ENCODE measurements at places on chromosomes 3 and 15. TPM values are rescaled to one million over a fixed set of nuclear protein-coding genes. Genes with fewer than 3 reads are reported as not detected.
A peak's percentile ranks its signal among the peaks of the same experiment; 100 is the strongest.

GCNT3 gene
- polyA plus RNA-seq = 0.57 TPM

DNA sequence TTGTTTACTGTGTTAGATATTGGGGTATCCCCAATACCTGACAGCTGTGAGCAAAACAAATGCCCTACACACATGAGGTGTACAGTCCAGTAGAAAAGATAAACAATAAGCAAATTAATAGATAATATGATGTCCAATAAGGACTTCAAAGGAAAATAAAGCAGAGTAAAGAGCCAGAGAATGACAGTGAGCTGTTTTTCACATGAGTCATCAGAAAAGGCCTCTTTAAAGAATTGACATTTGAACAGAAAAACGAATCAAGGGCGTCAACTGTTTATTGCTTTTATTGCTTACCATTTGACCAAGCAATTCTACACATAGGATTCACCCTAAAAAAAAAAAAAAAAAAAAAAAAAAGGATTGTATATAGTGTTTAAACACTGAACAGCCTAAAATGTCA is 96.6 kb upstream of the FLNB start:
- no peak for DNase-seq

DNA sequence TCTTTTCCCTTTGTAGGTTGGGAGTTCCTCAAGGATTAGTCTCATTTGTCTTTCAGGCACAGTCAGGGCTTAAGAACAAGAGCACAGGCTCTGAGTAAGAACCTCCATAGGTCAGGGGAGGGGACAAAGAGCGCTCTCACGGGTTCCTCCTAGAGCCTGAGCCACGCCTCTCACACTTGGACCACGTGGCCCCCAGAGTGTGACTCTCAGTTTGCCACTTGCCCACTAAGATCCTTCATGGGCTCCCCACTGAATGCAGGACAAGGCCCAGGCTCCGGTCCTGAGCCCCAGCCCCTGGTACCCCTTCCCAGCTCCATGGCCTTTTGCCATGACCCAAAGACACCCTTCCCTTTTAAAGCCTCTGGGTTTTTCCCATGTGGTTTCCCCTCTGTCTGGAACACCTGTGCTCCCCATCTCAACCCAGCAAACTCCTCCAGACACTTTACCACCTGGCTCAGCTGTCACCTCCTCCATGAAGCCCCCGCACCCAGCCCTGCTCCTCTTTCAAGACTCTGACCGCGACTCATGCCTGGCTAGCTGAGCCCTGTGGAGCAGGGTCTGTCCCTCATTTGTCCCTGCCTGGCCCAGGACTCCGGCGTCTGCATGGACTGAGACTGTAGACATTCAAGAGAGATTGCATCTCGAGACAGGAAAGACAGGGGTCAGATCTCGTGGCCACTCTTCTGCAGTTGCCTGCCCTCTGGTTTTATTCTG is 32.7 kb downstream of the IQSEC1 start:
- DNase-seq = no peak

CKMT1B gene
- 0.08 TPM for polyA plus RNA-seq

DNA sequence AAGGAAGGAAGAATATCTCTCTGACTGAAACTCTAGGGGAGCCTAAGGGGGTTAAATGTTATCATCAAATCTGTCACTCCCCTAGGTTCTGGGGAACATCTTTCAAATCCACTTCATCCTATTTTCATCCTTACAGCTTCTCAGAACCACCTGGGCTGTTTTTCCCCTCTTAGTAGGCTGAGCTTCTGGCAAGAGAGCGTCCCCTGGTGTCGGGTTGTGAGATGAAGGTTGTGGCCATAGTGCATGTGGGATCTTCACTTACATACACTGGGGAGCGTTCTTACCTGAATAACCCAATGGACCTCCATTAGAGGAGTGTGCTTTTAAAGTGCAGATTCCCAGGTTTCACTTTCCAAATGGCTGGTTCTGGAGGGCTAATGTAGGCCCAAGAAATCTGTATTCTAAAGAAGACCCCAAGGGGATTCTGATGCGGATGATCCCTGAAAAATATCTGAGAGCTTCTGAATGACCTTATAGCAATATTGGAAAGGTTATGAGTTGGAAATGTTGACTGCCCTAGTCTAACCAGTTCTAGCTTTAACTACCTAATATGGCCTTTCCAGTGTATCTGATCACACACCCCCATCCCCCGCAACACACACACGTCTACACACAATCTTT is 663.7 kb downstream of the AGBL1 start:
- no peak for DNase-seq

- no peak for DNase-seq
Measured at GRCh38 chr15:40949756-40950207, 3.5 kb upstream of the CHAC1 start.

- no peak for DNase-seq
Measured at GRCh38 chr15:31285772-31286261, 40.8 kb upstream of the KLF13 start.

- peak; percentile 18 for DNase-seq
Measured at GRCh38 chr3:134709561-134710312, 58.9 kb upstream of the KY start.

- no peak for DNase-seq
Measured at GRCh38 chr3:107934808-107935207, 156.0 kb downstream of the CD47 start.

DNA sequence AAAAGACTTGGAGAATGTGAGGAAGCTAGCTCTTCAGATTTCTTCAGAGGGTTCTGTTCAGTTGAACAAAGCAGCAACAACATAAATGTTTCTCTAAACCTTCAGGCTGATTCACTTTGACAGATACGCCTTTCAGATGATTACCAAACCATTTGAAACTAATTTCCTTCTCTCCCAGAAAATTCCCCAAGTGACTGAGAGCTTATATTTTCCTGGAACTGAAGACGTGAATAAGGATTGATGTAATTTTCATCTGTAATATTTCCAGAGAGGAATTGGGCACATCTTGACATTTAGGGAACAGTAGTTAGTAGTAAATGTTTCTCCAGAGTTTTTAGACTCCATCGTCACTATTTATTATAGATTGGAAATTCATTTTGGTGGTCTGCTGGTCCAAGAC is 108.6 kb upstream of the AADACL2 start:
- DNase-seq = no peak

- no peak for DNase-seq
Measured at GRCh38 chr3:2372306-2372705, 273.6 kb downstream of the CNTN4 start.
